ENCODE measurements at places on chromosomes 7 and 10. TPM values are rescaled to one million over a fixed set of nuclear protein-coding genes. Genes with fewer than 3 reads are reported as not detected.

The GRID1 gene
- total RNA-seq, result 5.6 TPM

The EN2 gene
- total RNA-seq, result 0.32 TPM

GRCh38 chr7:142862351-142862750, 7.5 kb downstream of the EPHB6 start:
- no peak for DNase-seq

- no peak for DNase-seq
These were observed 21.3 kb downstream of the TIAL1 start for GRCh38 chr10:119575506-119575905.

The ANKRD1 gene
- not detected for total RNA-seq

GRCh38 chr10:62960416-62960815, 144.2 kb upstream of the EGR2 start:
- DNase-seq, result no peak

DNA sequence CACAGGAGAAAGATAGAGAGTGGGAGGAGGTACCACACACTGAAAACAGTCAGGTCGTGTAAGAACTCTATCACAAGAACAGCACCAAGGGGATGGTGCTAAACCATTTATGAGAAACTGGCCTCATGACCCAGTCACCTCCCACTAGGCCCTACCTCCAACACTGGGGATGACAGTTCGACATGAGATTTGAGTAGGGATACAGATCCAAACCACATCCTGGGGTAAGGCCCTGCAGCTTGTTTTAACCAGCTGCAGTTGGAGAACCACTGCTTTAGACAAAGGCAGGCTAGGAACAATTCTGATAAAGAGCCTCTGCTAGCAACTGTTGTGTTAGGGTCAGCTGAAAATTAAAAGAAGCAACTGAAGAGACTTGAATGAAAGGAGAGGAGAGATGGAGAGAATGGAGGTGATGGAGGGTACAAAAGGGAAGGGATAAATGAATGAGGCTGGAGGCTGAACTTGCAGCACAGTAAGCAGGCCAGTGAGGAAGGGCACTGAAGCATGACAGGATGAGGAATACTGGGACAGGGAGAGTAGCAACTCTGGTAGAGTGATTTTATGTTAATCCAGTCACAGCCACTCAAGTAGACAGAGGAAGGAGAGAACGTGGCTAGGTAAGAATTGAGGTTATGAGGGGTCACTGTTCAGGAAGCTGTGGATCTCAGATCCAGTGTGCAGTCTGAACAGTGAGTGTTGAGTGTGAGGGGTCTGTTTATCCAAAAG, 23.6 kb downstream of the MEST start:
- no peak for DNase-seq

The GJC3 gene
- total RNA-seq, result 0.76 TPM

DNA sequence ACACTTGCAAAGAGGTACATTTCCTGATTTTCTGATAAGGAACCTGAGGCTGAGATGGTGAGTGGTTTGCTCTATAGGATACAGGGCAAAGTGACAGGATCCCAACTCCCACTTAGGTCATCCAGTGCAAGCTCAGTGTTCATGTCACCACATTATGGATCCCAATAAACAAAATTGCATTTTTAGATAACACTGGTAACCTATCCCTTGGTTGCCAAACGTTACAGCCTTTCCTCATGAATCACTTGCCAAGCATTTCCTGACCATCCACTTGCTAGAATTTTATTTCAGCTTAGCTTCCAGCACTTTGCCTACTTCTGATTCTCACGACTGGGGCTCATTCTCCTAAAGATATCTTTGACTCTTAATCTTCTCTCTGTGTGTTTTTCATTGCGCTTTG, 131.4 kb upstream of the ODAD2 start:
- DNase-seq, result no peak

- DNase-seq, result no peak
These were observed 174.6 kb downstream of the WDR11 start for GRCh38 chr10:121025731-121026130.
